NCI-H1092 treated with DMSO at 0.1 percent for 48 hours (cell line): ENCODE measurements at places on chromosomes 12 and 14.

DNA sequence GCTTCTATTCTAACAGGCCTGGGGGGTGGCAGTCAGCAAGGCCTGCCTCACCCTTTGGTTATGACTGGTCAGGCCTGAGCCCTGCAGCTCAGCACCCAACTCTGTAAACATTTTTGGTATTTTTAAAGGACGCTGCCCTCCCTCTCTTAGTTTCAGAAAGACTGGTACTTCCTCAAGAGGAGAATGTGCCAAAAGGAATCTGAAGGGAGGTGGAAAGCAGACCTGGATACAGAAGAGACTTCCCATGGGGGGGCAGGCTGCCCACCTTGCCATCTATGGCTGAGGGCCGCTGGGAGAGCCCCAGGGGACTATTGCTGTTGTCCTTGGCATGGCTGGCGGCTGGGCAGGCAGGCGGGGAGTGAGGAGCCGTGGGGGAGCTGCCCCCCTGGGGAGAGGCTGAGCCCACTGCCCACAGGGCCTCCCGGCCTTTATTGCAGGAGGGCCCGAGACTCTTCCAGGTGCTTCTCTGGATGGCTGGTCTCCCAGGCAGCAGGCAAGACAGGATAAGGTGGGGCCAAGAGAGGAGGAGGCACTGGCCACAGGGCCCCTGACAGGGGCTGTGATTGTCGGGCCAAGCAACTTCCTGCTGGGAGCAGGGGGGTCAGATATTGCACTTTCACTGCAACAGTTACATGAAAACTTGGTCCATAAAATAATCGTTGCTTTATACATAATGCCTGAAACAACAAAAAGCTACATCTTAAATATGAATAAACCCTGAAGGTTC, 3.5 kb downstream of the ARL6IP4 start:
- DNase-seq = no peak

GRCh38 chr14:96184737-96185136, 19.9 kb upstream of the BDKRB2 start:
- DNase-seq = no peak

DNA sequence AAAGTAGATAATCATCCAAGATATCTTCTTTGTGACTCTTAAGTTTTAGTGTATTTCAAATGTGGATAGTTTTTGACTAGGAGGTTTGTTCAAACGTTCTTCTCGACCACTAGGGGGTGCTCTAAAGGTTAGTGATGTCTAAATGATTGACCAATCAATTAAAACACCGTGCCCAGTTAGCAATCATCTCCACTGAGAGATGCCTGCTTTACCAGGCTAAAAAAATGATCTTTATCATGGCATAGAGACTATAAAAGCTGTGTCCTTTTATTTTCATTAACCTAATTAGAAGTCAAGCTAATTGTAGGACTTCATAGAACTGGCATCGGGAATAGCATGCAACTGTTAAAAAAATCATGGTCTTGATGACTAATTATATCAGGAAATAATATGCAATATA, 153.9 kb downstream of the PRKCH start:
- peak; percentile 63 for DNase-seq

DNA sequence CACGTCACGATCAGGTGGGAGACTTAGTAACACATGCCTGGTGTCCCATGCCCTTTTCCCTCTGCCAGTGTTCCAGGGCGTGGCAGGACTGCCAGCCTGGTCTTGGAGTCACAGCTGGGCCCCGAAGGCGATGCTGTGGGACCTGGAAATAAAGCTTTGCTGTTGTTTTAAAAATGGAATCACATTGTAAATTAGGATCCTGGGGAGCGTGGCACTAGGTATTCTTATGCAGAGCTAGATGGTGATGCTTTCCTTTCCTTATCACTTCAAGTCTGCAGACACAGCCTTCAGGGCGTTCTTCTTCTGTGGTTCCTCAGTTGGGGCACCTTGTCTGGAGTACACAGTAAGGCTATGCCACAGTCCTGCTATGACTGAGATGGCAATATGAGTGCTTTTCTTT, 64.6 kb downstream of the BICD1 start:
- DNase-seq = no peak

DNA sequence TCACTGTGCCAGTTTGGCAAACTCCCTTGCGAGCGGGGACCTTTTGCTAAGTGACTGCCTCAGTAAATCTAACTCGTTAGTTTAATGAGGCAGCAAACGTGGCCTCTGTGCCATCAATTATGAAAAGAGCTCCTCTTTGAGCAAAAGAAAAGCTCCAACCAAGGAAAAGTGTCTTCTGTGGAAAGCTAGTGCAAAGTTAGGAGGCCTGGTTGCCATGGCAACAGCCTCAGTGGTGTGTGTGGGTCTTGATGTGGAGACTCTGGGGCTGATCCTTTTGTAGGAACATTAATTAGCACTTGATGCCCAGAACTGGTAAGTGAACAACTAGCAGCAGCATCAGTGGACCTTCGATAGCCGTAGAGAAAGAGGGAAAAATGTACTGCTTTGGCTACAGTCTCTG, 145.7 kb downstream of the CHST11 start:
- no peak for DNase-seq

DNA sequence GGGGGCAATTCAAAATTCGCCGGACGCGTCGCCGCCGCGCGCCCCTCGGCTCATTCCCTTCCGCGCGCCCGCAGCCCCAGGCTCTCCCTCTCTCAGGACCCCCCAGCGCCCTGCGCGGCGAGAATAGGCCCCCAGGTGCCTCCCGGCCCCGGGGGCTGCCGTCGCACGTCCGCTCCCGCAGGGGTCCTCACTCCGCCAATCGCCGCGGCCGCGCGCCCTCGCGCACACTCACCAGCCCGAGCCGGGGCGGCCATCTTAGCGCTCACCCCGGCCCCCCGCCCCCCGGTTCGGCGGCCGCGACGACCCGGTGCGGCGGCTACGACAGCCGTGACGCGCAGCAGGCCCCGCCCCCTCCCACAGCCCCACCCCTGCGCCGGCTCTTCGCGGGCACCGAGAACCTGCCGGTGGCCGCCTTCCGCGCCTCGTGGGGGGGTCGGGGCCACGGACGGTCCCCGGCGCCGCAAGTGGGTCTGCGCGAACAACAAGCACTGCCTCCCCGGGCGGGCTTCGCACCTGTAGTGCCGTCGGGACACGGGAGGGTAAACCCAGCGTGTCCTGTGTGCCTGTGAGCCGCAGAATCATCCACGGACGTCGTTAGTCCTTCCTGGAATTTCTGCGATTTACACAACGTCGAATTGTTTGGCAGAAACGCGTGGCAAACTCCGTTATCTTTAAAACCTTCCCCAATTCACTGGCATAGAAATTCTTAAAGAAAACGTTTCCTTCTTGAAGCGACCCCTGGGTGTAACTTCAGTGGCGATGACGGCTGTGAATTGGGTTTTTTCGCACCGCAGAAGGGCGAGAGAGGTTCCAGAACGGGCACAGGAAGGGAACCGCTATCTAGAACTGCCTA, 2.5 kb downstream of the USP44 start:
- peak; percentile 19 for DNase-seq

GRCh38 chr14:36268121-36268520, 52.3 kb downstream of the MBIP start:
- DNase-seq = peak; percentile 97

DNA sequence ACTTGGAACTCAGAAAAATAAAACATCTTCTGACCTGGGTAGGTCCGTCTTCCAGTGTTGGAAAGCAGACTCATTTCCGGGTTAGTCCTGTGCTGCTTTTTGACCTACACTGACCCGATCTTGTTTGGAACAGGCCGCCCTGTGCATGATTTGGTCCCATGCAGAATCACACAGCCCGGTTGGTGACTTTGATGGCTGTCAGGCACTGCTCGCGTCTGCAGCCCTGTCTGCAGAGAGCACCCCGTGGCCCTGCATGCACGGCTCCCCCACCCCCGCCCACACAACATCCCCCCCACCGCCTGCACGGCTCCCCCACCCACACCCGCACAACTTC, 31.6 kb downstream of the PACS2 start:
- no peak for DNase-seq

DNA sequence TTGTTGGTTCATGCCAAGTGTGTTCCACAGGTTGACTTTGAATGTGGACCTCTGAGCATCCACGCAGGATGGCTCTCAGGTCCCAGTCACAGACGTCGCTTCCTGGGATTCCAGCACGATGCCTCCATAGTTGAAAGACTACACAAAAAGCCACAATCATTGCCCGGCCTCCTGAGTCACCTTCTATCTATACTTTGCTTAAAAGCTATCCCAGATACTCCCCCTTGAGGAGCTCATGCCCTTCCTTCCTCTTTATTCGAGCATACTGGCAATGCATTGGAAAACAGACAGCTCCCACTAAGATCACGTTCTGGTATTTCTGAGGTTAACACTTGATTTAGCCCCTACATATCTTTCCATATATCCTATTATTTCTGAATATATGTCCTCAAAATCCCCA, 40.1 kb downstream of the ZNF664 start:
- no peak for DNase-seq

DNA sequence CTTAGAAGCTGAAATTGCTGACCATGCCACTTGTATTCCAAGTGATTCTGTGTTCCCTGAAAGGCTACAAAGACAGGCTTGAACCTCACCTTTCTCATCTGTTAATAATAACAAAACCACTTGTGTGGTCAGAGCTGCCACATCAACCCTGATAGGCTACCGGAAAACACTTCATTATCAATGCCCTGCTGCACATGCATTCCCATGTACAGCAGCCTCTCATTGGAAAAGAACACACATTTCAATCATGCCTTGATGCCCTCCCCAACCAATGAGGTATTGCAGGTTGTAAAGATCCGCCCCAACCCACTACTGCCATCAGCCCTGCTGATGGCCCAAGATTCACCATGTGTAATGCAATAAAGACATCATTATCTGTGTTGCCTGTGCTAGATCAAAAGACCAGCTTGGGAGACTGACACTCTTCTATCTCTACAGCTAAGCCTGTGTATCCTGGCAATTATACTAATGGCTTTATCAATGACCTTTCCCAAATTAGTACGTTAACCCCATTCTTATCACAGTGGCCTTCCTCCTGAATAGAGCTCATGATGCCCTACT, 2.8 kb downstream of the GPR19 start:
- no peak for DNase-seq
